Occipital lobe (tissue), 3 donors: ENCODE measurements at places on chromosomes 16 and 17. TPM values are rescaled to one million over a fixed set of nuclear protein-coding genes. Genes with fewer than 3 reads are reported as not detected.

METTL2A gene
- 42.3 TPM for total RNA-seq

FAM117A gene
- total RNA-seq = 0.62 TPM

ABCA9 gene
- total RNA-seq = 6.6 TPM

IKZF3 gene
- total RNA-seq = 0.16 TPM

B9D1 gene
- 13.6 TPM for total RNA-seq

ALOX12B gene
- total RNA-seq = 1.4 TPM

GRCh38 chr17:51189628-51190027 lies 23.4 kb downstream of the NME2 start:
- no peak for DNase-seq

DNA sequence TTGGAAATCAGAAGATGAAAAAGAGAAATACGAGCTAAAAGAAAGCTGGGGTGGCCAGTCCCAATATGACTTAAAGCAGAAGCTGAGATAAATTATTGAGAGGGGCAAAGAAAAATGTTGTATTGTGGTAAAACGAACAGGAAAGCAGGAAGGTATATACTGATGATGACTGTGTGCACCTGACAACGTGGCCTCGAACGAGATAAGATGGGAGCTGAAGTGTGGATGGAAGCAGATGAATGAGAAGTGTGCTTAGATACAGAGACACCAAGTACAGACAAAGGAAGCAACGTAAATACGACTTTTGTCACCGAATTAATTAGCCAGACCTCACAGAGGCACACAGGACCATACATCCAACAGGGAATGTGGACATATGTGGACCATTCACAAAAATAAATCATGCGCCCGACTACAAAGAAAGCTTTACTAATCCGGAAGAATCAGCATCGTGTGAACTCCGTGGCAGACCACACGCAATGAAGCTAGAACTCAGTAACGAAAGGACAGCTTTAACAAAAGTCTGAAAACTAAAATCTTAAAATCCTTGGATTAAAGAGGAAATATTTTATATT lies 218.7 kb downstream of the RPTOR start:
- no peak for DNase-seq

- no peak for DNase-seq
These were observed 727 bp downstream of the CORO7 start for GRCh38 chr16:4415538-4416199.

DNA sequence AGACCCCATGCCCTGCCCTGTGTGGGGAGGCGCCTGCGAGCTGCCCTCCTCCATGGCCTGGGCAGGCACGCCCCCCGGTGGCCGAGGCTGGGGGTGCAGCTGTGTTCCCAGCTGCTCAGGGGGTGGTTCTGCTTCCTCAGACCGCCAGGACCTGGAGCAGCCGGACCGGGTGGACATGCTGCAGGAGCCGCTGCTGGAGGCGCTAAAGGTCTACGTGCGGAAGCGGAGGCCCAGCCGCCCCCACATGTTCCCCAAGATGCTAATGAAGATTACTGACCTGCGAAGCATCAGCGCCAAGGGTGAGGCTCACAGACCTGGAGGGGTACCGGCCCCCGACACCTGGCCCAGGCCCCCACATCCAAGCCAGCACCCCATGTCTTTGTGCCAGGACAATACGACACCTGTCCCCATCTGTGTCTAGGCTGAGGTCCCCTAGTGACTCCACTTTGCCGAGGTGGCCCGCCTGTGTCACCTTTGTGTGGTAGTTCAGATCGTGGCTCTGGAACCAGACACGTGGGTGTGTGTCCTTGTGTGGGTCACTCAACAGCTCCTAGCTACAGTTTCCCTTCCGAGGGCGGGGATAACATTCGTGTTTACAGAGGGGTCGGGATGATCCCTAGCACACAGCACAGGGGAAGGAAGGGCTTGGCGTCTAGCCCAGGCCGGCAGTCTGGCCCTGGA lies 9.3 kb downstream of the GJD3 start:
- peak; percentile 35 for DNase-seq

- DNase-seq = no peak
These were observed 68.2 kb upstream of the IRX6 start for GRCh38 chr16:55255733-55256282.

- no peak for DNase-seq
These were observed 2.1 kb downstream of the COL1A1 start for GRCh38 chr17:50199211-50199802.

DNA sequence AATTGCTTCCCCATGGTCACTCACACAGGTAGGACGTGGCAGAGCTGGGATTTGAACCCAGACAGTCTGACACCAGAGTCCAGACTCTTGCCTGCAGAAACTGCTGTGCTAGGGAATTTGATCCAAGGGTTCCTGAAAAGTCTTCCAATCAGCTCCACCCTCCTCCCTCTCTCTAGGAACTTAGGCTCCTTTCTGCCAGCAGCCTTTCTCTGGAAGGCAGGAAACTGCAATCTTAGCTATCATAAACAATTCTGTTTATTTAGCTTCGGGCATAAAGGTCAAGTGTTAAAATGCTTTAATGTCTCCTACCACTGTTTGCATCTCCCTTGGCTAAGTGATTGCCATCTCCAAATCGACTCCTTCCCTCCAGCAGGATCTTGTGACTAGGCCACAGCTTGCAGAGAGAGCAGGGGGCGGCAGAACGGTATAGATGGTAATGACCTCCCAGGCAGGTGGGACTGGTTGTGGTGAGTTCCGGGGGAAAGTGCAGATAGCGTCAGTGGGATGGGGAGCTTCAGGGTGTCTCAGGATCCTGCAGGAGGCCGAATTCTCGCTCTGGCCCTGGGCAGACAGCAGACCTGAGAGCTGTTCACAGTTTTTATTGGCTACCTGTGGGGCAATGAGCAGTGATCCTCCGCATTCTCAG lies 882.4 kb upstream of the EEF2KMT start:
- DNase-seq = no peak

GRCh38 chr16:11499295-11500089 lies 87.2 kb downstream of the LITAF start:
- no peak for DNase-seq

GRCh38 chr17:73594598-73594997 lies 49.6 kb downstream of the SDK2 start:
- no peak for DNase-seq
